ENCODE measurements at places on chromosomes 4 and X.

GRCh38 chrX:65596270-65597034 is 61.9 kb upstream of the LAS1L start:
- peak; percentile 31 for DNase-seq

- DNase-seq: peak; percentile 27
Observed at GRCh38 chrX:20530406-20530921, 263.8 kb upstream of the RPS6KA3 start.

DNA sequence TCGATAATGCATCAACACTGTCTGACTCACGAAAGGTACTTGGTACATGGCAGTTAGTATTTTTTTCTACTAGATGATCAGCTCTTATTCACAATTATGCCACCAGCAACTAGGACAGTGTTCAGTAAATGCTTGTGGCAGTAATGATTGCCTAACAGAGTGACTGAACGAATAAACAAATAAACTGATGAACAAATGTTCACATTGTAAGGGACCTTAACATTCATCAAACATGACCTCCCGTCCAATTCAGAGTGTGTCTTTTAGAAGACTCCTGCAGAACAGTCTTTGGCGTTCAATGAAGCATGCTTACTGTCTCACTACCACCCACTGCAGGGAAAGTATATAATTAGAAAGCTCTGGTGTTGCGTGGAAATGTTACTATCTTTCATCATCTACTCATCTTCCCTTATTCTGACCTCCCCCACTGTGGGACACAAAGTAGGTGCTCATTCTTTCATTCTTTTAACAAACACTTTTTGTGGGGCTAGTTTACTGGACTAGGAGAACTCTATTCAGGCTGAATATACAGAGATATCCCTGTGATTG is 319.3 kb downstream of the RAB28 start:
- DNase-seq: no peak

DNA sequence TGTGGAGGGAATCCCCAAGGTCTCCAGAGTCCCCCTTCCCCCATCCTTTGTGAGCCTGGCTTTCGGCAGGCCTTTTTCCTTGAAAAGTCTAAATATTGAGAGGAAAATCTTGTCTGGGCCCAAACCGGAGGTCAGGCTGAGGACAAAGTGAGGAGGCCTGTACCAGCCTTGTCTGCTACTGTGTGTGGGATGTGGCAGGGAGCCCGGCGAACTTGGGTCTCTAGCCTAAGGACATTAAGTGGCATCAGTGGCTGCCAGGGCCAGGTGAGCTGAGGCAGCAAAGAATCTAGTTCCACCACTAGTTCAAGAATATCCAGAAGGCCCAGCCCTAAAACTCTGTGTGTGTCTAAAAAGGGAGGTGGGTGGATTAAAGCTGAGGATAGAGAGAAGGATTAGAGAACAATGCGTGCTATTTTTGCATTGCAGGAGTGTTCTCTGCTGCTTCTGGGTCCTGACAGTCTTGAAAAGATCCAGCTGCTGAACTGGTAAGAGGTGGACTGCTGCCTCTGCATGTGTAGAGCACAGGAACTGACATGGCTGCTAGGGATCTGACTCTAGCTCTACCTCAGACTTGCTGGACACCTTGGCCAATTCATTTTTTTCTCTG is 1.2 kb upstream of the AMER1 start:
- DNase-seq: no peak

DNA sequence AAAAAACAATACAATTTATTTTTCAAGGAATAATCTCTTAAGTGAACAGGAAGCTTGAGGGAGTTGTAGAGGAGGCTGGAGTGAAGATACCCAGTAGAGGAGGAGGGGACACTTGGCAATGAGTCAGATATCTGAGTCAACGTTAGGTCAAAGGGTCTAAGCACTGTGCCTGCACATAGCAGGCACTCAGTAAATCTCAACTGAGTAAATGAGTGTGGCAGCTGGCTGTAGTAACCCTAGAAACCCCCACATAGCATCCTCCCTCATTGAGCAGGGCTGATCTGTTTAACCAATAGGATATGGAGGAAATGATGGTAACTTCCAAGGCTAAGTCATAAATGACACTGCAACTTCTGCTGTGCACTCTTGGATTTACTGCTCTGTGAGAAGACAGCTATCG is 186.0 kb upstream of the FAM241A start:
- no peak for DNase-seq

DNA sequence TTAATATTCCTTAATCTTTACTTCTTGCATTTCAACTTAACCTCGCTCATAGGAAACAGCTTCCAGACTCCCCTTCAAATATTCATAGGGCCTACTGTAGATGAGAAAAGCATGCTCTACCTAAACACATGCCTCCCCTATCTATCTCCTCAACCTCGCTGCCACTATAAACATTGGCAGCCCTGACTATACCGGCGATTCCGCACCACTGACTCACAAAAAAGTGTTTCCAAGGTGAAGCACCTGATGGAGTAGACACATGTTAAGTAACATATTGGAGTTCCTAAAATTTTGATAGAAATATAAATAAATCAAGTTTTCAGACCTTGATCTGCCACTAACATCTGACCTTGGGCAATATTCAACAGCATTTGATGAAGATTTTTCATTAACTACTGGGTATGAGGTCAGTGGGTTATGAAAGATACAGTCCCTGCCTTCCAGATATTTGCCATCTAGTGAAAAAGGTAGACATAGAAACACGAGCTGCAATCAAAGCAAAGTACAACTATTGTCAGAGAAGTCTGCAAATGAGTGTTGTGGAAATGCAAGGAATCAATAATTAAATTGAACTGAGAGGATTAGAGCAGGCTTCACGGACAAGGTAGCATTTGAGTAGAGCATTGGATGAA is 184.2 kb downstream of the MAML3 start:
- DNase-seq: no peak

Measured in AML-193 (cell line).